ENCODE measurements at places on chromosomes 1 and 21.

DNA sequence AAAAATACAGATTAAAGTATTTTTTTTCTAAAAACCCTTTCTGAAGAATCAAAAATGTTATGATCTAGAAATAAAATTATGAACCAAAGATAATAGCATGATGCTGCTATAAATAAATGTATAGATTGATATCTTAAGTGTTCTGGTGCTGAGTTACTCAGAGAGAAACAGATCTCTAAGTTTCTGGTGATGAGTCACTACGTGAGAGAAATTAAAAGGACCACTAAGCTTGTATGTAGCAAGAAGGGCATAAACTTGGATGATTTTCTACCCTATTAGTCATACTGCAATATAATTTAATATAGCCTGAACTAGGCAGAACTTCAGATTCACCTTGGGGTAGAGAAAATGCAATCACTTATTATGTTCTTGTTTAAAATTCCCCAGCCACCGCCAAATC, 514.8 kb downstream of the AMY1C start:
- no peak for DNase-seq

GRCh38 chr1:55506740-55507577, 291.8 kb upstream of the USP24 start:
- DNase-seq, result peak; percentile 81

GRCh38 chr1:56446531-56447098, 132.7 kb downstream of the PLPP3 start:
- DNase-seq, result peak; percentile 42

DNA sequence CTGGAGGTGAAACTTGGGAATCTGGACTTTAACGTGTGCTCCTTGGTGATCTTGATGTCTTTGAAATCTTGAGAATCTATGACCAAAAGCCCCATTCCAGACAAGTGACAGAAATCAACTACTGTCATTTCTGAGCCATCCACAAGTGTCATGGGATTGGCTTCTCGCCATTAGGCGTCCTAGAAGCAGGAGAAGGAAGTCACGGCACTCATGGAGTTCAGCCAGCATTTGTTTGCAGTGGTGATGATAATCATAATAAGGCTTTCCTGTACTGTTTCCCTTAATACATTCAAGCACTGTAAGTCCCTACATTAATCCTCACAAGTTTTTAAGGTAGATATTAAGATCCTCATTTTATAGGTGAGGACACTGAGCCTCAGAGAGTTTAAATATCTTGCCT, 11.9 kb downstream of the F5 start:
- DNase-seq, result no peak

GRCh38 chr1:33170351-33171274, 11.2 kb downstream of the TRIM62 start:
- peak; percentile 33 for DNase-seq

DNA sequence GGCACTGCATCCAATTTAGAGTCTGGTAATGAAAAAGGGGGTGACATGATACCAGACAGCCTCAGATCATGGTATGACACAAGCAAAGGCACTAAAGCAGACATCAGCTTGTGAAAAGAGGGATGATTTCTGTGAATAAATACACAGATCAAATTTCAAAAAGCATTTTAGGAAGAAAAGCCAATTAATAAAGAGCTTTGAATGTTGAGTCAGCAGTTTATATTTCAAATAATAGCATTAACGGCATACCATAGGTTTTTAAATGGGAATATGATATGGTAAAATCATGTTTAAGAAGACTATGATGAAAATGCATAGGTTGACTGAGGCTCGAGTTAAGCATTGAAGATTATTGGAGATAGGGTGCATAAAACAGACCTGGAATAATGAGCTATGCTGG, 13.5 kb downstream of the KCNT2 start:
- no peak for DNase-seq

GRCh38 chr21:39422527-39423241, 22.9 kb downstream of the LCA5L start:
- no peak for DNase-seq

- no peak for DNase-seq
These were observed 65.0 kb upstream of the SSX2IP start for GRCh38 chr1:84755216-84755615.

GRCh38 chr1:2546515-2547209, 9.5 kb upstream of the TNFRSF14 start:
- DNase-seq, result peak; percentile 75

- no peak for DNase-seq
These were observed 696 bp downstream of the GUK1 start for GRCh38 chr1:228140724-228141225.

GRCh38 chr1:185528084-185528676, 206.0 kb upstream of the HMCN1 start:
- no peak for DNase-seq

- no peak for DNase-seq
These were observed 1136.7 kb upstream of the TMPRSS15 start for GRCh38 chr21:19540287-19540686.

DNA sequence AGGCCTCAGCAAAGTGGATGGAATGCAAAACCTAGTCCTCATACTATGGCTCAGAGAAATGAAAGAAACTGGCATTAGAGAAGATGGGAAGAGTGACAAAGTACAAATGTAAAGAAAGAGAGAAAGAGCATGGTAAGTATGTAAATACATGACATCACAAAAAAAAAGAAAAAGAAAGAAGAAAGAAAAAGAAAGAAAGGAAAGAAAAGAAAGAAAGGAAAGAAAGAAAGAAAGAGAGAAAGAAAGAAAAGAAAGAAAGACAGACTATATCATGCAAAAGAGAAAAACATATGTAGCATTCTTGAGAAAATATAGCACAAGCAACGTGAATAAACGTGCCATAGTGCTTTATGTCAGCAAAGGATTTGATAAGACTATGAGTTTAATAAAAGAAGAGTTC, 76.1 kb upstream of the CACHD1 start:
- no peak for DNase-seq

DNA sequence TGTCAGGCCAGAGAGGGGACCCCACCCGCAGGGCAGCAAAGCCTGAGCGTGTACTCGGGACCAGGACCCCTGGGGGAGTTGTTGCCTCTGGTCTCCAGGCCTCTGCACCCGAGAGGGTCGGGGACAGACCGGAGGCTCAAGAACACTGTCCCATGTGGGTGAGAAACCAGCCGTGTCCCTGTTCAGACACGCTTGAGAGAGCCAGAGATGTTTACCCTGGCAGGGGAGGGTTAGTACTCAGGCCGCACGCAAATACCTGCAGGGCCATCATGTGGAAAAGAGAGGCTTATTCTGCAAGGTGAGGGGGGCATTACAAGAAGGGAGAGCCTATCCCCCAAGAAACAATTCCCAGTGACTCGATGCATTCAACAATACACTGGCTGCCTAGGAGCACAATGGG, 74.0 kb upstream of the ARHGEF16 start:
- no peak for DNase-seq

DNA sequence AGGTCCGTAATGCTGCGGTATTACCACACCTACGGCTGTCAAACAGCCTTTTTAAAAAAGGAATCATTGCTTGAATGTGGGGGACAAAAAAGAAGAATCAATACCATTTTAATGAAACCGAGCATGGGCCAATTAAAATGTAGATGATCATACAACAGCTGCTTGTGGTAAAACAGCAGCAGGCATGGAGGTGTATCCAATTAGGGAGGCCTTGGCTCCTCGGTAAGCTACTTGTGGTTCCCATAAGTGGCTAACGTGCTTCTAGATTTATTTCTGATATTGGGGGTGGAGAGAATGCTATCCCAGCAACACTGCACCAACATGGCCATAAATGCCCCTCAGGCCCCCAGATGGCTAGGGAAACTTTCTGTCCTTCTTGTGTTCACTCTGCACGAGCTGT, 1.8 kb downstream of the PTPN14 start:
- no peak for DNase-seq

DNA sequence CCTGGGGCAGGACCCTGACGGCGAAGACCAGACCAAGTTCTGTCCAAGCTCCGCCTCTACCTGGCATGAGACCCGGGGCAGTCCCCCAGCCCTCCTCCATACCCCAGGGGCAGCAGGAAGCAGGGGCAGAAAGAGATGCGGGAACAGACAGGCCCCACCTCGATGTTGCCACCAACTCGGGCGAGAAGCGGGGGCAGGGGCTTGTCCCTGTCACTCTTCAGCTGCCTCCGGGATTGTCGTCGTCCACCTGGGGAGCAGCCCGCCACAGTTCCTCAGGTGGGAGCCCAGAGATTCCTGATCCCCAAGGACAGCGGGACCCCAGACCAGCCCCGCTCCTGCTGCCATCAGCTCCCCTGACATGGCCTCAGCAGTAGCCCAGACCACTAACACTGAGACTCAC, 54.8 kb downstream of the CHD5 start:
- DNase-seq, result no peak

DNA sequence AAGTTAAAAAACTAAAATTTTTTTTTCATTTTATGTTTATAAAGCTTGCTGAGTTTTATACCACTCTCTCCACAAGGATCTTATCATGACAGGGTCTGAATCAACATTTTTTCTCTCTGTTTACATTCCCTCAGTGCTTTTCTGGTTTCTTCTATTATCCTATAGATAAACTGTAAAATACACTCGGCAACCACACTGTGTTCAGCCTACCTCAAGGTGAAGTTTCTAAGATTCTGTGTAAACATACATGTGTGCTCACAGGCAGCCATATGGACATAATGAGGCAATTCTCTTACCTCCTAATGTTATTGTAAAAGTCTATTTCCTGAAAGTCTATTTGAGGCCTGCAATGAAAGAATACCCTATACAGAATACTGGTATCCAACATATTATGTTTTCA, 114.6 kb downstream of the NTPCR start:
- no peak for DNase-seq

- DNase-seq, result no peak
These were observed 167.2 kb downstream of the SETD4 start for GRCh38 chr21:35893156-35893555.

DNA sequence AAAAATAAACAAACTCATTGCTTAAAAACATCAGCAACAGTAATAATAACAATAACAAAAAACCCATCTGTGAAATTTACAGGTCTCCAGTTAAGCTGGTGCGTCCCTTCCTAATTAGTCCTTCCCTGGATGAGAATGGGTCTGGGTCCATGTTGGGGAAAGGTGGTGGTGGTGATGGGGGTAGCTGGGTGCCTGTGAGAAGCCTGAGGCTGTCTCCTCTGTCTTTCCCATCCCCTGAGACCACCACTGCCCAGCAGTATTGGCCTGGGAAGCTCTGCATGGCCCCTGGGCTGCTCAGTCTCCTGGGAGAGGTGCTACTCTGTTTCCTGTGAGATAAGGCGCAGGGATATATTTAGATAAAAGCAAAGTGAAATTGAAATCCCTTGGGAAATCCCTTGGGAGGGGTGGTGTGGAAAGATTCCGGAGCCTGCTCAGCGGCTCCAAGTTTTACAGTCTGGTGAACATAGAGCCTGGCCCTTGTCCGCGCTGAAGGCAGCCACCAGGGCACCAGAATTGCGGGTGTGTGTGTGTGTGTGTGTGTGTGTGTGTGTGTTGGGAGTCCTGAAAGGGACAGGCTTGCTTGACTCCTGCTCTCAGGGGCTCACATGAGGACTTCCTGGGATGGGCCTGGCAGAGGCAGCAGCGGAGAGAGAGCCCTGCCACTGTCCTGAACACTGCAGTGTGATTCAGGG, 150.2 kb downstream of the FOXD2 start:
- DNase-seq, result no peak

GRCh38 chr1:103561643-103562395, 9.6 kb upstream of the AMY2B start:
- no peak for DNase-seq

DNA sequence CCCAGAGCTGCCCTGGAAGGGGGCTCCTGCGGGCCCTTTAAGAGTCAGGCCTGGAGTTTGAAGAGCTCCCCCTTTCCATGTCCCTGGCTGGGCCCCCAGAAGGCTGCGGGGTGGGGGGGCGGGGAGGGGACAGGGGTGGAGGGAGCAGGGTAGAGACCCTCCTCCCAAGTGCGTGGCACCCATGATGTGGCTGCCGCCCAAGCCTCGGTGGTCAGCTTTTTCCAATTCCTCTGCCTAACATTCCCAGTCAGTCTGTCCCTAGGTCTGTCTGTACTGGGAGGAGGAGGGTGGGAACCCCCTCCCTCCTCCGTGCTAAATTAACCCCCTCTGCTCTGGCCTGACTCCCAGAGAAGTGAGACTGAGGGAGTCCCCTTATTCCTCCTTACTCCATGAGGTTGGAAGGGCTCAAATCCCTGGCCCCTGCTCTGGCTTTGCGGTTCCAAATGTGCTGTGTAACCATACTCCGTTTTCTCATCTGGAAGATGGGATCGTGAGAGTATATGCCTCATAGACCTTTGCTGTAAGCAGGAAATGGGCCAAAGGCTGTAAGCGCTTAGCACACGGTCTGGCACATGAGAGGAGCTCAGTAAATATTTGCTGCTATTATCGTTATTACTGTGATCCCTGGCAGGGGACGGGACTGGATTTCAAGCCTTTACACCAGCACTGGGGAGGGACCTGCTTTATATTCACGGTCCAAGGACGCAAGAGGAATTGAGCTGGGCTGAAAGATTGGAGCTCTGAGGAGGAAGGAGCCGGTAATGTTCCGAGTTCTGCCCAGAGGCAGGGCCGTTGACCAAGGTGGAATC, 658 bp upstream of the COL16A1 start:
- no peak for DNase-seq

DNA sequence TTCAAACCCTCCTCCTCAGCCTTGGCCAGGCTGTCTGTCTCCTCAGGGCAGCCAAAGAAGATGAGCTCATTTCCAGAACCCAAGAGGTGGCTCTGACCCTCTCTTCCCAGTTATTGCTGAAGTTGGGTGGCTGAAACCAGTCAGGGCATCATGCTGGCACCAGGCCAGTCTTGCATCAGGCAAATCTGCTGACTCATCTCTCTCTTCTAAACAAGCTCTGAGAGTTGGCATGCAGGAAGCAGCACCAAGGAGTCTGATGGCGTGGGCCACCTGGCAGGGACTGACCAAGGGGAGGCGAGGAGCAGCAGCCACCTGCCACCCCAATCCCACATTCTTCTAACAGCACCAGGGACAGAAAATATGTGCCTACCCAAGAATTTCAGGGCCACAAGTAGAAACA, 104.8 kb upstream of the ATP1A1 start:
- peak; percentile 81 for DNase-seq

DNA sequence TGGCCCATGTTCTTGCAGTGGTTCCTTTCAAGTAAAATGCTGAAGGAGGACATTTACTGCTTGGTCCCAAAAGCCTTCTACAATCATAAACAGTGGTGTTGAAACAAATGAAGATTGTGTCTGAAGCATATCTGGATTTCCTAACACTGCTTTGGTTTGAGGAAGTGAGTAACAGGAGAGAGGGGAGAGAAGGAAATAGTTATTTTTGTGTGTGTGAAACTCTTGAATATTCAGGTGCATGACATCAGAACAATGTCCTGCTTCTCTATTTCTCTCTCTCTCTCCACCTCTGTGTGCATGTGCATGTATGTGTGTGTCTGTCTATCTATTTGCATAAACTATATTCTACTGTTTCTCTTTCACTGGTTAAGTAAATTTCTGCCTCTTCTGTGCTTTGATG, 61.4 kb upstream of the TNFSF18 start:
- no peak for DNase-seq

- peak; percentile 90 for DNase-seq
These were observed 57.4 kb downstream of the SSX2IP start for GRCh38 chr1:84632673-84633434.

DNA sequence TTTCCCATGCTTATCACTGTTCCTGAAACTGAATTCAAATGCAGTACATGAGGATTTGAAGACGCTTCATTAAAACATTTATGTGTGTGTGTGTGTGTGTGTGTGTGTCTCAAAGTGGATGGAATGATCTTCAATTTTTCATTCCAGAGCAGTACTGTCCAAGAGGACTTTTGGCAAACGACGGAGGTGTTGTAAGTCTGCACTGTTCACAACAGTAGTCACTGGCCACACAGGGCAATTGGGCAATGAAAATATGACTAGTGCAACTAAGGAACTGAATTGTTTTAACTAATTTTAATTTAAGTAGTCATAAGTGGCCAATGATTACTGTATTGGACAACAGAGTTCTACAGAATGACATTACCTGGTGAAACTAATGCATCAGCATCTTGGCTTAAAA, 5.0 kb downstream of the TAF5L start:
- DNase-seq, result no peak

All from M059J (cell line).